NK-92 treated with Interleukin-12 subunit alpha and Interleukin-12 subunit beta, amount 100 ng/mL, for 24 hours (cell line): ENCODE measurements at places on chromosomes 4 and X.

GRCh38 chr4:93116624-93117023 lies 711.9 kb upstream of the ATOH1 start:
- no peak for DNase-seq

DNA sequence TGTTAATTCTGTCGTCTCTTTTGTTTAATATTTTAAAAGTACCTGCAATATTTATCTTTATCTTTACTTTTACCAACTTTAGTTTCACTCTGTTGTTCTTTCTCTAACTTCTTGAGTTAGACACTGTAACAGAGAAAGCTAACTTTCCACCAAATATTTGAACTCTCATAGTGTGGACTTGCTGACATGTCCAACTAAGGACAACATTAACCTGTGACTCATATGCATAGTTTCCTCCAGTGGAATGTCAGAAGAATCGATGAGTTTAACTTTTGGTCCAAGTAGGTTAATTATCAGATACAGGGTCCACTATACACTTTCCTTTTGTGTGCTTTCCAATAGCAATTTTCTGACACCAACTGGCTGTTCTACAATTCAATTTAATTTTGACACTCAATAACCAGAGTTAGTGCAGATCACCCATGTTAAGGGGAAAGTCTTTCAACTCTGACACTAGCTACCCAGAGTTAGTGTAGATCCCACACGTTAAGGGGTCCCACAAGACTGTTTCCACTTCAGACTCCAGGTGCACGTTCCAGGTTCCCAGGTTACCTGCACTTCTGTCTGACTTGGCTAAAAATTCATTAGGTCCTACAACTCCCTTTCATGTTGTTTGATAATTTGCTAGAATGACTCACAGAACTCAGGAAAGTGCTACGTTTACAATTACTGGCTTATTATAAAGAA lies 559.0 kb upstream of the AMOT start:
- no peak for DNase-seq

- DNase-seq: no peak
Measured at GRCh38 chrX:77900688-77901087, 1.4 kb downstream of the COX7B start.

- no peak for DNase-seq
Measured at GRCh38 chr4:11741190-11741652, 312.5 kb upstream of the HS3ST1 start.

GRCh38 chr4:185995665-185996064 lies 73.3 kb upstream of the TLR3 start:
- DNase-seq: no peak

- no peak for DNase-seq
Measured at GRCh38 chrX:50838820-50839600, 25.0 kb upstream of the SHROOM4 start.
